ENCODE measurements at places on chromosomes 2 and 18. TPM values are rescaled to one million over a fixed set of nuclear protein-coding genes. Genes with fewer than 3 reads are reported as not detected.

Gene PTPRN
- polyA plus RNA-seq: 1.2 TPM

Gene SLC40A1
- polyA plus RNA-seq: 211 TPM

Gene NPC1
- polyA plus RNA-seq: 27.6 TPM

Gene FHL2
- 6.8 TPM for polyA plus RNA-seq

Gene NT5DC4
- polyA plus RNA-seq: not detected
